ENCODE measurements at places on chromosomes 16 and 17. TPM values are rescaled to one million over a fixed set of nuclear protein-coding genes. Genes with fewer than 3 reads are reported as not detected.

The CCL4L2 gene
- polyA plus RNA-seq, result not detected

The KRT16 gene
- not detected for polyA plus RNA-seq

The NOTUM gene
- polyA plus RNA-seq, result not detected

The PABPN1L gene
- not detected for polyA plus RNA-seq

The SSTR5 gene
- polyA plus RNA-seq, result not detected

The KRTAP4-16 gene
- polyA plus RNA-seq, result not detected

The RAB26 gene
- polyA plus RNA-seq, result 0.41 TPM

The B4GALNT2 gene
- not detected for polyA plus RNA-seq

The GPS1 gene
- polyA plus RNA-seq, result 122 TPM

The ASGR2 gene
- polyA plus RNA-seq, result 0.60 TPM

The CCL16 gene
- not detected for polyA plus RNA-seq

Measured in IgD-negative memory B cell (primary cell).